ENCODE measurements at places on chromosomes 4 and X.

GRCh38 chrX:29762006-29762405, 453.4 kb upstream of the MAGEB2 start:
- DNase-seq, result no peak

- DNase-seq, result no peak
Measured at GRCh38 chrX:20352935-20353336, 86.2 kb upstream of the RPS6KA3 start.

GRCh38 chrX:97016106-97016505, 132.4 kb downstream of the RPA4 start:
- no peak for DNase-seq

DNA sequence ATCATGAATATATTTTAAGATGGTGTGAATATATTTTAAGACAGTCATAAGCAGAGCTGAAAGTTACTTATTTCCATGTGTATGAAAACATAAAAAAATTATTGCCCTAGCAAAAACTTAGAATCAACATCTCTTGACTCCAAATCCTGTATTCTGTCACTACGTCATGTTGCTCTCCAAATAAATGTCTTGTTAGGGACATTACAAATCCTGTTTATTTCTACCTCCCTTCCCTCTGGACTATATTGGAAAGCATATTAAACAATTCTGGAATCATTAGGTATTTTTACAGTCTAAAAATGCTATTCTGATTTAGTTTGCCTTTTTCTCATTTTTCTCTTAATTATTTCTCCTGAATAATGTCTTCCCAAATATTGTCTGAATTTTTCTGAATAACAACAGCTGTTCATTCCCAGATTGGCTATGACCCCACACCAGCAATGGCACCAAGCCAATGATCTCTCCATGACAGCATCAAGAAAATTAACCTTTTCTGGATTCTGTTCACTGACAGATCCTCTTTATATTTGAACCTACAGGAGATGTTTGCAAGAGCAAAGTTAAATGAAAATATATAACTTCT, 523.1 kb downstream of the IQCM start:
- peak; percentile 67 for DNase-seq

GRCh38 chr4:107740381-107740780, 20.3 kb upstream of the PAPSS1 start:
- DNase-seq, result no peak

DNA sequence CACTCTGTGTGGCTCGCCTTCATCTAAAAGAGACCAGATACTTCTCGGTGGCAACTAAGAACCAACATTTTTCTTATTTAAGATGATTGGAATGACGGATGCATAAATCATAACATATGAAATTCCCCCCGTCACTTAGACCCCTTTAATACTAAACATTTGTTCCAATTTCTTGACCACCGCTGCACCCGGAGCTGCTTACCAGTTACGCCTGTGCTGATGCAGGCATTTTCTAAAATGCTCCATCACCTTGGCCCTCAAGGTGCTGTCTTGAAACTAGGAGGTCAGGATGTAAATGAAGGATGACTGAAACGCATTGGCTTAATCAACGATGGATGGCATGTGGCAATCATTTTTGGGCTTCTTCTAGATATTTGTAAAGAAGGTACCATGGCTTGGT, 130.0 kb downstream of the CPZ start:
- DNase-seq, result peak; percentile 17

DNA sequence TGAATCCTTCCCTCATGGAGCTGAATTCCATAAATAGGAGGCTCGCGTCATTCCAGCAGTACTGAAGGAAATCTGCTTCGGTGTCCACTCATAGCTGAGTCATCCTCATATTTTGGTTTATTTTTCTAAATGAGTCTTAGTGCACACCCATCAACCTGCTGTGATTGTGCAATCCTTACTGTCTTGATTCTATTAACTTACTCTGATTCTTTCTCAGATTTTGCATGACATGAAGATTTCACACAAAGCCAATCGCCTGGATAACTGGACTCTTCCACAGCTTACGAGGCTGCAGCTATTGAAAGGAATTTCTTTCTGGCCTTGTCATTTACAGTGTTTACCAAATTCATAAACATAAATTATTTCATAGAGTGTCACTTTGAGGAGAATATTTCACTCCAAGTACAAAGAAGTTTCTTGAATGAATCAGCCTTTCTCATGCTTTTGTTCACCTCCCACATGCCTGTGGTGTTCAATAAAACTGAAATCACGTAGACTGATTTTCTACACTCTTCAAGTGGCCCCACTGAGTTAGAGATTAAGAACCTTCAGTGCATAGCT, 207.6 kb upstream of the SLITRK2 start:
- DNase-seq, result no peak

GRCh38 chr4:82458729-82459128, 28.3 kb downstream of the ENOPH1 start:
- DNase-seq, result no peak

DNA sequence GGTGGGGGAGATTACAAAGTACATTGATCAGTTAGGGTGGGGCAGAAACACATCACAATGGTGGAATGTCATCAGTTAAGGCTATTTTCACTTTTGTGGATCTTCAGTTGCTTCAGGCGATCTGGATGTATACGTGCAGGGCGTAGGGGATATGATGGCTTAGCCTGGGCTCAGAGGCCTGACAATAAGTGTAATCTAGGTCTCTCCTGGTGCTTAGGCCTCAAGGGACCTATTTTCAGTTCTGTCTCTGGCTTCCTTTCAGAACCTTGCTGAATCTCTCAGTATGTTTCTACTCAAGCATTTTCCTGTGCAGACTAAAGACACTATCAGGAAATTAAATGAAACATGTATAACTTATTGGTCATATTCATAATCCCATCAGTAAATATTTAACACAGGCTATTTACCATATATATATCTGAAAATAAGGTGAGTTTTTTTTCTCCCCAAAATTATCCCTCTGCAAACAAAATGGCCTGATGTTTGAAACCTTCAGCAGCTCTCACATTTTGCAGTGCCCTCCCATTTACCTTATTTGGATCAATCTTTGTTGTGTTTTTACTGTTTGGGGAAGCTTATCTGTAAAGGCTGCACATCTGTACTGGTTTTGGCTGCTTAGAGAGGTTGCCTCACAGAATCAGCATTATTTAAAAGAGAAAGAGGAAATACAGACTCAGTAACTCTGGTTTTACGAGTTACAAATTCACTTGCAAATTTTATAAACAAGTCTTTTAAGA, 2.3 kb upstream of the ZCCHC4 start:
- no peak for DNase-seq

DNA sequence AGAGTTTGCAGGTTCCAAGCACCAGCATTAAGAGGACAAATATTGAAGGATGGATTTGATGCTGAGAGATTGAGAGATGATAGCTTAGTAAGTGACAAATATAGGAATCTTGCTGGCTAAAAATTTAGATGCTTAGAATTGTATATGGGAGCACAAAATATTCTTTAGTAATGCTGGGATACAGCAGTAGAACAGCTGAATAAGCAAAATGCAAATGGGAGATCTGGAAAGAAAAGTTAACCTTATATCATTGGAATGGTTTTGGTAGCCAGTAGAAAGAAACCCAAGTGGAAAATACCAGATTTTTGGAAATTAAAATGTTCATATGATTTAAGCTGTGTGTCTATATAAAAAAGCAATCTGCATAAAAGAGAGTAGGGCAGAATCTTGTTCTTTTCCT, 308.6 kb upstream of the CPEB2 start:
- DNase-seq, result no peak

- no peak for DNase-seq
Measured at GRCh38 chrX:39802354-39802753, 295.4 kb downstream of the BCOR start.

GRCh38 chr4:145045180-145045579, 52.8 kb downstream of the ANAPC10 start:
- no peak for DNase-seq

DNA sequence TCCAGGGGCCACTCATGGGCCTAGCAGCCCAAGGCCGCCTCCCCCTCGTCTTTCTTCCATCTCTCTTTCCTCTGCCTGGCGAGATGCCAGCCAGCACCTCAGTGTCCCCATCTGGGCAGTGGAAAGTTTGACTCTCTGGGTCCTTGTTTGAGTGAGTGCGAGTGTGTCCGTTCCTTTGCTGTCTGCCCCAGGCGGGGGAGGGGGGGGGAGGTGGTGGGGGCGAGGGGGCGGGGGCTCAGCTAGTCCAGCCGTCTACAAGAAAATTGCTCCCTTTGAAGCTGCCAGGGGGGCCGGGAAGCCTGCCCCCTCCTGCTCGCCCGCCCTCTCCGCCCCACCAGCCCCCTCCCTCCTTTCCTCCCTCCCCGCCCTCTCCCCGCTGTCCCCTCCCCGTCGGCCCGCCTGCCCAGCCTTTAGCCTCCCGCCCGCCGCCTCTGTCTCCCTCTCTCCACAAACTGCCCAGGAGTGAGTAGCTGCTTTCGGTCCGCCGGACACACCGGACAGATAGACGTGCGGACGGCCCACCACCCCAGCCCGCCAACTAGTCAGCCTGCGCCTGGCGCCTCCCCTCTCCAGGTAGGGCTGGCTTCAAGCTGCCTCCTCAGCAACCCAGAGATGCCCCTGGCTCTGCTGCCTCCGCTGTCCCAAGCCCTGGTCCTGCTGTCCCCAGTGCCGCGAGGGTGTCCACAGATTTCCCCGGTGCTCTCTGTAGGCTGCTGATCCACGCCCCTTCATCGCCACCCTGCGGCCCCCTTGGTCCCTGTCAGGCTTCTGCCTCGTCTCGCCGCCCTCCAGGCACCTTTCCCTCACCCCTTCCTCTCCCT, at the start of gene BGN:
TSS of gene BGN (plus strand) at position 440 of the 821 bp plus-strand sequence. CDS start 9,652 bp downstream, outside the sequence.
- peak; percentile 75 for DNase-seq

DNA sequence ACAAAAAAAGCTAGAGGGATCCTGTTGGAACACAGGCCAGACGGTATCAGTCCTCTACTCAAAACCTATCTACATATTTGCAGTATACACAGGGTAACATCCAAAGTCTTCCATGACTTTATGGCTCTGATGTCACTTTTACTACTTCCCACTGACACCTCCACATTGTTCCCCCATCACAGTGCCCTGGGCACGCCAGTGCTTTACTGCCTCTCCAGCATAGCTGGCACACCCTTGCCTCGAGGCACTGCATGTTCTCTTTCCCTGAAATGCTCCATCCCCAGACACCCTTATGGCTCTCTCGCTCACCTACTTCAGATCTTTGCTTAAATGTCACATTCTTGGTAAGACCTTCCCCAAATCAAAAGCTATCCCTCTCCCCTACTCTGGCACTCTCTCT, 6.3 kb upstream of the ATP10D start:
- no peak for DNase-seq

DNA sequence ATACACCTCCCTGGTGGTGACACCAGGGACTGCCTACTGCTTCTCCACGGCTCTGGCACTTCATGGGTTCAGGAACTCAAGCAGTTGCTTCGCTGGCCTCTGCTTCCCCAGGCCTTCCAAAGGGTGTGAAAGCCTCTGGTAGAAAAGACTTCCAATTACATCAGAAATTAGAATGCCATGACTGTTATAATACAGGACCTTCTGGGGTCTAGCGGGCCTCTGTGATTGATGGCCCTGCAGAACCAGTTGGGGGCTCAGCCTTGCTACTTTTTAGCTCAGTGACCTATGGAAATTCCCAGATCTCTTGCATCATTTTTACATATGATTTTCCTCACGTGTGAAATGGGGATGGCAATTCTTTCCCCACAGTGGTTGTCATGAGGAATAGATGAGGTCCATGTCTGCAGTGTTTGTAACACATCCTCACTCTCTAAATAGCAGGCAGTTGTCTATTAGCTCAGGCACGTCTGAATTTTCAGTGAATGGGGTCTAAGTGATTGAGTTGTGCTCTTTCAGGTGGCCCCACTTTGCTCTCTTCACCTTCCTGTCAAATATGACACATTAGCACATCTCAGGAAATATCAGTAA, 198.3 kb downstream of the STIM2 start:
- no peak for DNase-seq

DNA sequence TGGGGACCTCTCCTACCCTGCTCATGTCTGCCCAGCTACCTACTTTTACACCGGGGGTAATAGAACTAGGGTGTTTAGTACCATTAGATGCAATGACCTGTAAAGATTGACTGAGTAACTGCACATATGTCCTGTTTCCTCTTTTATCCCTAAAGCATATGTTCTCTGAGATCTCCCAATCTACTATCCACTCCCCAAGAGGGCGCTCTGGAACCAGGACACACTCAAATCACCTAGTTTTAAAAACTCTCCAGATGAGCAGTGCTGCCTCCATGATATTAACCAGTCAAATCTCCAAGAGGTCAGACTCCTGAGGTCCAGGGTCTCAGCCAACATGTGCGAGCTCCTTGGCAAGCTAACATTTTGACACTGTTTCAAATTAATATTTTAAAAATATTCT, 87.0 kb upstream of the TSPAN5 start:
- no peak for DNase-seq

- no peak for DNase-seq
Measured at GRCh38 chr4:166816890-166817289, 417.4 kb downstream of the SPOCK3 start.

DNA sequence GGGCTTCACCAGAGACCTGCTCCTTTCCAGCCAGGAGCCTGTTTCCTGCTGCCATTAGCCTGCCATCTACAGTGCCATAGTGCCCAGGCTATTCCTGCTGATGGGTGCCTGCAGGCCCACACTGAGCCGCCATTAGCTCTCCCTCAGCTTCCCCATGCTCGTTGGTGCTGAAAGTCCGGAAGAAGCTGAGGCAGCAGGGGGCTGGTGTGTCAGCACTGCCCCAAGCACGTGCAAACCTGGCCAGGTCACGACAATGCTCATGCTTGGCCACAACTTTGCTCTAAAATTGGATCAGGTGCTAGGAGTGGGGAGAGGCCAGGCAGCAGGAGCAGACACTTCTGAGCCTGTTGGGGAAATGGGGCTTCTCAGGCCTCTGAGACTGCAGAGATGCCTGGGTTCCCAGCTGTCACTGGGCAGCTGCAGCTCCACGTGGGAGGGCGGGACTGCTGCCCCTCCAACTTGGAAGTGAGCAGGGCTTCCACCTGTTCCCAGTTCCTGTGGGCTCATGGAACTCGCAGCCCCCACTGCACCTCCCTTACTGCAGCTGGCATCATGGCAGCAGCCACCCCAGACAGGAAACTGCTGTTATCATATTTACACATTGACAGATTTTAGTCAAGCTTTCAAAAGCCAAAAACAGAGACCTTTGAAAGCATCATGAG, 913.9 kb downstream of the FSTL5 start:
- DNase-seq, result no peak

GRCh38 chr4:74230902-74231499, 73.1 kb downstream of the MTHFD2L start:
- no peak for DNase-seq

GRCh38 chr4:156954587-156954986, 17.0 kb downstream of the PDGFC start:
- no peak for DNase-seq

- DNase-seq, result no peak
Measured at GRCh38 chr4:56356650-56357049, 30.6 kb downstream of the AASDH start.

DNA sequence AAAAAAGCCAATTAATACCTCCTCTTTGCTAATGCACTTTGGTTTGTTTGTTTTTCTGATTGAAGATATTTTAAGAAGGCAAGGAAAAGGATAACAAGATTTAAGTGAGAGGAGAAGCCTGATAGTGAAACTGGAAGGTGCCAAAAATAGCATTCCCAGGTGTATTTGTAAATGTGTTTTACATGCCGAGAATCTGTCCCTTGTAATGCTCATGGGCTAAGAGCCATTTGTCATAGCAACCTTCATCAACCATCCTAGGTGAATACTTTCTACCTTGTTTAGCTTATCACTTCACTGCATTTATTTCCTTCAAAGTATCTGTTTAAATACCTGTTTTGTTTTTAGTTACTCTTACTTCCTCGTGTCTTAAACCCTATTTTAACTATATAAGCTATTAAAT, 127.8 kb downstream of the KCTD8 start:
- no peak for DNase-seq

GRCh38 chr4:175307326-175307725, 389.2 kb downstream of the ADAM29 start:
- DNase-seq, result no peak
